ENCODE measurements at places on chromosomes 4 and X. TPM values are rescaled to one million over a fixed set of nuclear protein-coding genes. Genes with fewer than 3 reads are reported as not detected.

ACE2 gene
- total RNA-seq = not detected

NUDT9 gene
- 17.2 TPM for total RNA-seq

UGT8 gene
- total RNA-seq = not detected

ZNF157 gene
- total RNA-seq = not detected

BEX2 gene
- 4.4 TPM for total RNA-seq

USP51 gene
- 1.6 TPM for total RNA-seq

SLC4A4 gene
- not detected for total RNA-seq

SRPX2 gene
- 4.0 TPM for total RNA-seq

SPARCL1 gene
- total RNA-seq = 0.87 TPM

PCSK1N gene
- total RNA-seq = 0.11 TPM

PRSS12 gene
- total RNA-seq = 8.2 TPM

ZCCHC18 gene
- 0.98 TPM for total RNA-seq

EOLA1 gene
- total RNA-seq = 11.4 TPM

GYPB gene
- not detected for total RNA-seq

AR gene
- total RNA-seq = 0.26 TPM

FATE1 gene
- total RNA-seq = not detected

LRRC66 gene
- total RNA-seq = under 0.01 TPM

SPP1 gene
- total RNA-seq = not detected

MMRN1 gene
- 3,210 TPM for total RNA-seq

ERVMER34-1 gene
- total RNA-seq = 0.09 TPM

TREX2 gene
- total RNA-seq = 4.7 TPM

EPHA5 gene
- total RNA-seq = not detected

HAND2 gene
- total RNA-seq = not detected

SLC25A4 gene
- total RNA-seq = 8.5 TPM

NDUFB11 gene
- 74.1 TPM for total RNA-seq

SLIT2 gene
- total RNA-seq = 0.65 TPM

SCRG1 gene
- not detected for total RNA-seq

DNAAF6 gene
- not detected for total RNA-seq

SFRP2 gene
- total RNA-seq = not detected

CCSER1 gene
- total RNA-seq = 0.11 TPM

MAGEA12 gene
- not detected for total RNA-seq

PCDH7 gene
- 0.11 TPM for total RNA-seq

REPS2 gene
- 9.7 TPM for total RNA-seq

All from dermis lymphatic vessel endothelial cell (primary cell).